ENCODE measurements at places on chromosomes 11 and 22.

- H3K36me3 ChIP-seq: no peaks in the 10 kb centered on the region
- peaks cover 9% of the 10 kb centered on the region for H3K27me3 ChIP-seq
- H3K4me3 ChIP-seq: no peak overlapping the region
- DNase-seq: no peak
- no peaks in the 10 kb centered on the region for H3K4me1 ChIP-seq
Measured at GRCh38 chr11:134628426-134628825, 216.4 kb upstream of the B3GAT1 start.

DNA sequence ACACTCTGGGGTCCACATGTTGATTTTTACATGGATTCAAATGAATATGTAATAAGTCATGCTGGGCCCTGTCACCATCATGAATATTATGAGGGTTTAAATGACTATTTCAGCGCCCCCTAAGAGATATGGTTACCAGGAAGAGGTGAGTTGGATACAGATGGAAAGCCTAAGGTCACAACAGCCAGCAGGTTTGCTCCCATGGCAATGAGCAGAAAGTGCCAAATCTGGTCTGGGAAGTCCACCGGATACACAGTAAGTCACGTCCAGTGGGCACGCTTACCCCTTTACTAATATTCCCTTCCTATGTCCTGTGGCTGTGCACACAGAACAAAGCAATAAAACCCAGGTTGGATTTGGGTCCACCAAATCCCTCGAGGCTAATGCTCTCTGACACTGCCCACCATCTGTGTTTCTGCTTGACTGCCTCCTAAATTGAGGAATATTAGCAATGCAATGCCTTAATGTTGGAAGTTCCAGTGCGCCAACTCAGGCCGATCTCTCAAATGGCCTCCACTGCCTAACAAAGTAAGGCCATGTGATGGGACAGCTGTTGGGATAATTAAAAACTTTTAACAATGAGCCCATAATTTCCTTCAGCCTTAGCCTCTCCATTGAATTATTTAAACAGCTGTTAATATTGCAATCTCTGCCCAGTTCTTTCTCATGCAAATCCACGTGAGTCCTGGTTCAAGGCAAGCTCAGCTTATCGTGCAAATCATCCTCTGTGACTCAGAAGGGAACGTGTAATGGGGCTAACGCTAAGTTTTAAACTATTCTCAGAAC, 97.6 kb downstream of the SLC1A2 start:
- peaks cover 8% of the 10 kb centered on the region for H3K4me1 ChIP-seq
- H3K27ac ChIP-seq: no peak overlapping the region
- H3K4me3 ChIP-seq: no peak overlapping the region

GRCh38 chr11:16841984-16842383, 103.5 kb downstream of the C11orf58 start:
- H3K36me3 ChIP-seq: no peaks in the 10 kb centered on the region
- no peak for DNase-seq
- H3K27ac ChIP-seq: no peak overlapping the region
- no peaks in the 10 kb centered on the region for H3K4me1 ChIP-seq

DNA sequence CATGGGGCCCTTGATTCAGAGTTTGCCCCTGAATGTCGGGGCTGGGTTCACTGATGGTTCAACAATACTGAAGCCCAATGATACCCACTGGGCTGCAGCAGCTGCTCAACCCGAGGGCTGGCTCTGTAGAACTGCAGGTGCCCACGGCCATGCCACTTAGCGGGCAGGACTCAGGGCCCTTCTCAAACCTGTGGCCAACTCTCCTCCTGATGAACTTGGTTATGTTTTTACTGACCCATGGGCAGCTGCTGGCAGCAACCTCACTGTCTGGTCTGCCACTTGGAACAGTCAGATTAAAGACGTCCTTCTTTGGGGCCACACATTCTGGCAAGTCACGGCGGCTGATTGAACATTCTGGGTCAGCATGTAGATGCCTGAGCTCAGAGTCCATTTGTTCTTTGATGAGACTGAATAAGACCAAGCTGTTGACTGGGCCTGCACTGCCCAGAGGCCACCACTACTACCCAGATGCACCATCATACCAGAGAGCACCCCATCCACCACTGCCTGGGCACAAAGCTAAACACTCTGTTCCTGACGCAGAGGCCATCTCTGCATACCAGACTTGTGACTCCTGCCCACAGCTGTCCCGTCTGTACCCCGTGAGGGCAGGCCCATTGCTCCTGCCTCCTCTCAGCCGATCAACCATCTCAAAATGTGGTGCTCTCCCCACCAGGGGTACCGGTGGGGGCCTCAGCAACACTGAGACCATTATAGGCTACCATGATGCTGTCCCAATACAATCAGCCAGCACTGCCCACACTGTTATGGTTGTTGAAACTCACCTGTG, 67.8 kb downstream of the SHANK2 start:
- H3K4me3 ChIP-seq: no peak overlapping the region
- no peaks in the 10 kb centered on the region for H3K36me3 ChIP-seq
- no peaks in the 10 kb centered on the region for H3K4me1 ChIP-seq
- H3K27ac ChIP-seq: no peak overlapping the region

DNA sequence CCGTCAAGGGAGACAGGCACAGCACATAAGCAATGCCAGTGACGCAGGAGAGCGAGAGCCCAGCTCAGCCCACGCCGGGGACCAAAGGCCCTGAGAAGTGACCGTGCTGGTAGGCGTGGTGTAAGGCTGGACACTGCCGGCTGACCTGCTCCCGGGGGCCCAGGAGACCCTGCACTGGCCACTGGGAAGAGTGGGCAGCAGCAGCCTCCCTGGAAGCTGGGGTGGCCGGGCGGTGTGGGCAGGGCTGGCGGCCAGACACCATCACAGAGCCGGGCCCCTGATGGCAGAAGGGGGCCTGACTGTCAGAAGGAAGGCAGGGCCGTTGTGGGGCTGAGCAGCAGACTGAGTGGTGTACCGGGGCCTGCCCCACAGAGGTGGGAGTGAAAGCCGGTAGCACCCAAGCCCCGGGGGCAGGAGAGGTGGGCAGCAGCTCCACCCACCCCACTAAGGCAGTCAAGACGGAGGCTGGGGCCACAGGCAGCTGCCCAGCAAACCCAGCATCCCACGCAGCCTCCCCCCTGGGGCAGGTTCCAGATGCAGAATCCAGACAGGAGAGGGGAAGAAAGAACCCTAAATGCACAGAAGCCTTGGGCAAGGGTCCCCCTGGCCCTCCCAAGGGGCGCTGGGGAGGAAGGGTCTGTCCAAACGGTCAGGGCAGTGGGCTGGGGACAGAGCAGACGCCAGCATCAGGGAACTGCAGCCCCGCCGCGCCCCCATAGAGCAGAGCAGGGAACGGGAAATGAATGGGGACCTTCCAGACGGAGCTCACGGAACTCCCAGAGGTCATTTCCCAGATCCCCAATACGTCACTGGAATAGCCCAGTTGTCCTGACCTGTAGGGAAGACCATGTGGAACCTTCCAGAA, 205.2 kb downstream of the BRD1 start:
- peaks cover 11% of the 10 kb centered on the region for H3K4me1 ChIP-seq
- no peak overlapping the region for H3K4me3 ChIP-seq
- H3K36me3 ChIP-seq: no peaks in the 10 kb centered on the region
- no peak overlapping the region for H3K27ac ChIP-seq
- no peaks in the 10 kb centered on the region for H3K27me3 ChIP-seq
- DNase-seq: peak; percentile 55

- peaks cover 85% of the 10 kb centered on the region for H3K4me1 ChIP-seq
- no peaks in the 10 kb centered on the region for H3K27me3 ChIP-seq
- no peaks in the 10 kb centered on the region for H3K36me3 ChIP-seq
- no peak for DNase-seq
- H3K27ac ChIP-seq: peak overlapping the region; percentile 75
- no peak overlapping the region for H3K4me3 ChIP-seq
Measured at GRCh38 chr11:114132417-114132816, 72.9 kb downstream of the ZBTB16 start.

DNA sequence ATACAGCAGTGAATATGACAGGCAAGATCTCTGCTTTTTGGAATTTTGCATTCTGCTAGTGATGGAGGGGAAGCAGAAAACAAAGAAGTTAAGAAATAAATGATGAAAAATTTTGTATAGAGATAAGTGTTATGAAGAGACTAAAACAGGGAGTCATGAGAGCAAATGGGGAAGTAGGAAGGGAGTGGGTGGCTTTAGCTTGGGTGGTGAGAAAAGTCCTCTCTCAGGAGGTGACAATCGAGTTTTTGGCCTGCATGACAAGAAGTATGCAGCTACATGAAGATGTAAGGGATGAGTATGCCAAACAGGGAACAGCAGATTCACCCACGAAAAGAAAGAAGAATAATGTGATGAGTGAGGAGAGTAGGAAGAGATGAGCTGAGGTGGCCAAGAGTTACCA, 80.7 kb upstream of the MPPED2 start:
- no peaks in the 10 kb centered on the region for H3K36me3 ChIP-seq
- no peak for DNase-seq
- H3K4me1 ChIP-seq: no peaks in the 10 kb centered on the region
- no peak overlapping the region for H3K27ac ChIP-seq
- no peak overlapping the region for H3K4me3 ChIP-seq
- peaks cover 4% of the 10 kb centered on the region for H3K27me3 ChIP-seq

DNA sequence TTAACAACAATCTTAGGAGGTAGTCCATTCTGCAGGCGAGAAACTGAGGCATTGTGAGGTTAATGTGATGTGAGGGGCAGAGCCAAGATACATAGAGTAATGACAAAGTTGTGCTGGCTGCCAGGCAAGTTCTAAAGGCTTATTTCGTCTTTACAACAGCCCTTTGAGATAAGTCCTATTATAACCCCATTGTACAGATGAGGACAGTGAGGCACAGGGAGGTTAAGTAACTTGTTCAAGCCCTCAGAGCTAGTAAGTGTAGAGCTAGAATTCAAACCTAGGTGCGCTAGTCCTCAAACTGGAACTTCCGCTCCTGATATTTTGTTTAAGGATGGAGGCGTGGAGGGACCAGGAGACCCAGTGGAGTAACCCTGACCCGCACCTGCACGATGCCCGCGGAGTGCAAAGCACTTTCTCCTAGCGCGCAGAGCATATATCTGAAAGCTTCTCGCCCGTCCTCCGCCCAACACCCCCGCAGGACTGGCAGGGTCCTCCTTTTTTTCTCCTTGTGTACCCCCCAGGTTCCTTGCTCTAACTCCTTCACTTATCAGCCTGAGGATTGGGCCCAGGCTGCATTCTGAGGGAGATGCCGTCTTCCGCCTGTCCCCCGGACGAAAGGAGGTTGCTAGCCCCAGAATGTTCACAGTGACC, 4.9 kb upstream of the FLI1 start:
- H3K4me3 ChIP-seq: no peak overlapping the region
- DNase-seq: no peak
- no peak overlapping the region for H3K27ac ChIP-seq
- H3K36me3 ChIP-seq: no peaks in the 10 kb centered on the region
- peaks cover 51% of the 10 kb centered on the region for H3K4me1 ChIP-seq
- H3K27me3 ChIP-seq: peaks cover 30% of the 10 kb centered on the region

DNA sequence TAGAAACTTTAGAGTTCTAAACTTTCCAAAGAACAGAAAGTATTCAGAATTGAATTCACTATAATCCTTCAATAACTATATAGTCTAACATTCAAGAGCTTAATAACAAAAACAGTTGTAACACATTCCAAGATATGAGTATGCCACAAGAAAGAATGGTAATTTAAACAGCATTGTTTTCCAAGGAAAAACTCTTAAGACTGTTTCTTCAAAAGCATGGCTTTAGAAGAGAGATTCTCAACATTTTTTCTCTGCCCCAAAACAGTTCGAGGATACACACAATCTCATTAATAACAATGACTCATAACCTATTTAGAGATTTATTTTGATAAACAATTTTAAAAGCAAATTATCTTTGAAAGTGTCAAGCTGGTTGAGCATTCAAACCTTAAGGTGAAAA, 16.7 kb upstream of the ARHGAP32 start:
- no peak for DNase-seq
- H3K27ac ChIP-seq: no peak overlapping the region
- no peak overlapping the region for H3K4me3 ChIP-seq
- H3K4me1 ChIP-seq: no peaks in the 10 kb centered on the region
- no peaks in the 10 kb centered on the region for H3K27me3 ChIP-seq
- no peaks in the 10 kb centered on the region for H3K36me3 ChIP-seq

- no peaks in the 10 kb centered on the region for H3K4me1 ChIP-seq
- no peak overlapping the region for H3K27ac ChIP-seq
- H3K27me3 ChIP-seq: peaks cover 8% of the 10 kb centered on the region
- no peak for DNase-seq
- no peak overlapping the region for H3K4me3 ChIP-seq
Measured at GRCh38 chr11:78800756-78801155, 226.1 kb upstream of the NARS2 start.

DNA sequence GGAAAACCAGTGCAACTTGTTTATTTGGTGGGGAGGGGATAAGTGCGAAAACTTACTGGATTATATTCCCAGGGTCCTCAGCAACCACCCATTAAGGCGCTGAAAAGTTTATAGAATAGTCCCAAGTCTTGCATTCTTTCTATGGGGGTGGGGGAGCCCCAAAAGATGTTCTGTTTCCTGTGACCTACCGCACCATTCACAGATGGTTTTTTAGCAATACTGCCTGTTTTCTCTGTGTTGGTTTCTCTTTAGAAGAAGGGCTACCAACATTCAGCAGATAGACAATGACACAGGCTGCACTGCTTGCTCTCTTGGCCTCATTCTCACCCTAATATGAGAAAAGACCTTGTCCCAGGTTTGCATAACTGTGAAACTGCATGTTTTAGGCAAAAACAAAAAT, 86.5 kb downstream of the FAM76B start:
- no peak for DNase-seq
- peaks cover 34% of the 10 kb centered on the region for H3K4me1 ChIP-seq
- no peaks in the 10 kb centered on the region for H3K27me3 ChIP-seq
- no peaks in the 10 kb centered on the region for H3K36me3 ChIP-seq
- H3K4me3 ChIP-seq: peak overlapping the region; percentile 75
- no peak overlapping the region for H3K27ac ChIP-seq

DNA sequence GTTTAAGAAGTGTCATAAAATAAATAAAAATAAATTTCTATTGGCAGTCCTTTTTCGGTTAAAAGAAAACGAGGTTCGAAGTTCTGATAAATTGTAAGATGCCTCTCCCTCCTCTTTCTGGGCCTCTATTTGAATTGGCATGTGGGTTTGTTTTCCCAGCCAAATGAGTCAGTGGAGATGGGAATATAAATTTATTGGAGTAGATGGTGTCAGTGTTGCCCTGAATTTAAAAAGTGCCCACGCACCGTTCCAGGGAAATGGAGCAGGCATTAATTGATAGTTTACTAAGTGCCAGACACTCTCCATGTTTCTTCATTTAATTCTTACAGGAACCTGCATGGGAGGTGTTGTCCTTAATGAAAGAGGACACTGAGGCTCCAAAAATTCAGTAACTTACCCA, 119.2 kb downstream of the FEZ1 start:
- H3K4me3 ChIP-seq: no peak overlapping the region
- H3K4me1 ChIP-seq: no peaks in the 10 kb centered on the region
- H3K36me3 ChIP-seq: no peaks in the 10 kb centered on the region
- no peak overlapping the region for H3K27ac ChIP-seq
- H3K27me3 ChIP-seq: peaks cover 35% of the 10 kb centered on the region

All from natural killer cell treated with Interleukin-12 subunit alpha and Interleukin-12 subunit beta and Interleukin-15 and Interleukin-18, amount 100 ng/mL, for 72 hours (primary cell).